HepG2 (cell line): ENCODE measurements at places on chromosomes 2 and 18. TPM values are rescaled to one million over a fixed set of nuclear protein-coding genes. Genes with fewer than 3 reads are reported as not detected.
A peak's percentile ranks its signal among the peaks of the same experiment; 100 is the strongest.

DNA sequence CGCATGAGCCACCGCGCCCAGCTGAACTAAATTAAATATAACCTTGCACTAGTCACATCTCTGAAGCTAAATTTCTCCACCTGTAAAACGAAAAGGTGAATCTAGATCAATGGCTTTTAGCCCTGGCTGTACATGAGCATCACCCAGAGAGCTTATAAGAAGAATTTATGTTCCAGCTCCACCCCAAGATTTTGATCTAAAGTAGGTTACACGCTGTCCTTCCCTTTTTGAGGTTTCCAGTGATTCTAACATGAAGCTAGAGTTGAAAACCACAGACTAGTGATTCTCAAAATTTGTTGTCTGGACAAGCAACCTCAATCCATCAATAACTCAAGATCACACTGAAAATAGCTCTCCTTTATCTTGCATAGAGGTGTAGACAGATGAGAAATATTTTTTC lies 208.8 kb upstream of the CRIM1 start:
- H3K27ac ChIP-seq: no peak overlapping the region
- DNase-seq: no peak
- H3K4me1 ChIP-seq: no peaks in the 10 kb centered on the region
- H3K36me3 ChIP-seq: no peaks in the 10 kb centered on the region
- H3K4me3 ChIP-seq: no peak overlapping the region

GRCh38 chr18:46156124-46156745 lies 52.0 kb downstream of the HAUS1 start:
- no peak for DNase-seq
- H3K27ac ChIP-seq: no peak overlapping the region
- peaks cover 1% of the 10 kb centered on the region; the same call in 1 of the 2 replicates for H3K27me3 ChIP-seq
- H3K4me3 ChIP-seq: no peak overlapping the region

DNA sequence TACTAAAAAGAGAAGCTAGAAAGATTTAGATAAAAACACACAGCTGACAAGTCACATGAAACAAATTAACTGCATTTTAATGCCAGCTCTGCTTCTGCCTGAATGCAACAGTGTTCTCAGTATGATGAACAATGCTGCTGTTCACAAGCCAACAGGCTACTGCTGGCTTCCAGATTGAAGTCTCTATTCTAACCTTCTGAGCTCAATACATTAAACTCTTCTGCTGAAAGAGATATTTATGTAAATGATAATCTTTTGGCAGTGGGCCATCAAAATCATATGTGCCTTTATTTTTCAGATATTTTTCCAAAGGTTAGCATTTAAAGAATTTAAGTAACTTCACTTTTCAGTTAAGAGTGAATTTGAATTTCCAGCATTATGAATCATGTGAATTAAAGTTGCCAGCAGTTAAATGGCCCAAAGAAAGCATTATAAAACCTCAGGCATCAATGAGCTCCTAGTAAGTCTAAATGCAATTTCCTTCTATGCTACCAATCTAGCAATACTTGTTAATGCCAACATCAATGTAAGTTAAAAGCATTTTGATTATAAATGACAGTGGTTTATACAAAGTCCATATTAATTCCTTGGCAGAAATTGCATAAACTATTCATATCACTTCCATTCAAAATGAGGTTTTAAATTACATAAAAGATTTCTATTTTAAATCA lies 72.4 kb downstream of the ID2 start:
- DNase-seq: no peak
- H3K4me1 ChIP-seq: no peaks in the 10 kb centered on the region
- H3K4me3 ChIP-seq: no peak overlapping the region
- peaks cover 8% of the 10 kb centered on the region; the same call in 2 of the 3 replicates for H3K36me3 ChIP-seq
- no peak overlapping the region for H3K27ac ChIP-seq

Gene SP140
- 0.79 and 0.80 TPM in 2 replicates for total RNA-seq

- no peak overlapping the region for H3K27ac ChIP-seq
- H3K4me1 ChIP-seq: no peaks in the 10 kb centered on the region
- DNase-seq: no peak
- no peaks in the 10 kb centered on the region for H3K27me3 ChIP-seq
- no peak overlapping the region for H3K4me3 ChIP-seq
These were observed 937.1 kb downstream of the TSN start for GRCh38 chr2:122692400-122693083.

DNA sequence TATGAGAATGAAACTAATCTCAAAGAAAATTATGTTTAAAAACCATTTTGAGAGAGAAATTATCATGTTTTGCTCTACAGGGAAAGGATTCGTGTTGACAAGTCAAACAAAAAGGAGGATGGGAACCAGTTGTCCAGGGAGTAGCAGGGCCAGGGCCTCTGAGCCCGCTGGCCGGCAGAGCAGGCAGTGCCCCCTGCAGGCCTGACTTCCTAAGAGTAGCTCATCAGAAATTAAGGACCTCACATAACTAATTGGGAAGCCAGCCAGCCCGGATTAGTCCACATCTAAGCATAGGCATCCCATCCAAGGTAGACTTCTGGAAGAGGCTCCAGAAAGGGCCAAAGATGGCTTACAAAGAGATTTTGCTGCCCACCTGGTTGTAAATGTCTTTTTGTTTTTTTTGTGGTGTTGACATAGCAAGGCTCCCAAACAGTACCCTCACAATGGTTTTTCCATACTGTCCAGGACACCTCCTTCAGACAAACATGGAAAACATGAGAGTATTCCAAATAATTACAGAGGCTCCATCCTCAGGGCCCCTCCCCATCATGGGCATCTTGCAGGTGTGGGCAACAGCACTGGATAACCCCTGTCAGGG lies 241.2 kb upstream of the TANK start:
- DNase-seq: peak; percentile 37
- no peak overlapping the region for H3K4me3 ChIP-seq
- H3K27me3 ChIP-seq: no peaks in the 10 kb centered on the region
- no peaks in the 10 kb centered on the region for H3K36me3 ChIP-seq

Gene RAX
- not detected in 2 replicates for total RNA-seq

DNA sequence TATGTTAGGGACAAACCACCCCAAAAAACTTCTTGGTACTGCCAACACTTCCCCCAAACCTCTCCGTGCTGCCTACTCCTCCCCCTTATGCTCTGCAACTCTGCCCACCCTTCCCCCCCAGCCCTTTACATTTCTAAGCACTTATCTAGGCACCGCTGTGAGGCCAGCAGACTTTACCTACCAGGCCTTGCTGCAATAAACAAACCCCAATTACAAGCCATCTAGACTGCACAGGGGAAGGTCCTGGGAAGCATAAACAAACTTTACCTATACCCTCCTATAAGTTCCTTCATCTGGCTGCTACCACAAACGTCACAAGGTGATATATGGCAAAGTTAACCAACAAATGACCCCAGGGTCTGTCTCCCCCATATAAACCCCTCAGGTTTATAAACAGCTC lies 259.4 kb upstream of the GULP1 start:
- no peaks in the 10 kb centered on the region for H3K4me1 ChIP-seq
- no peak for DNase-seq
- peaks cover 13% of the 10 kb centered on the region; the same call in 1 of the 3 replicates for H3K27me3 ChIP-seq
- H3K36me3 ChIP-seq: no peaks in the 10 kb centered on the region
- no peak overlapping the region for H3K27ac ChIP-seq

DNA sequence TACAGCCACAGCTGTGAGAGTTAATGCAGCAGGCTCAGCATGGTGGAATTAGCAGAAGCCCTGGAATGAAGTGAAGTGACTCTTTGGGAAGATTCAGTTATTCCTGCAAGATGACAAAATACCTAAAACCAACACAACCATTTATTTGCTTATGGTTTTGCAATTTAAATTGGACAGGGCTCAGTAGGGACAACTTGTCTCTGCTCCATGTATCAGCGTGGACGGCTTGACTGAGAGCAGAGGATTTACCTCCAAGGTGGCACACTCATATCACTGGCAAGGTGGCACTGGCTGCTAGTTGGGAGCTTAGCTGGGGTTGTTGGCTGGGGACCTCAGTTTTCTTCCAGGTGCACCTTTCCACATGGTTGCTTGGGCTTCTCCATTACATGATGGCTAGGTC lies 58.3 kb downstream of the LTBP1 start:
- H3K4me3 ChIP-seq: no peak overlapping the region
- no peaks in the 10 kb centered on the region; the same call in 2 of the 3 replicates for H3K27me3 ChIP-seq
- no peak overlapping the region for H3K27ac ChIP-seq
- no peaks in the 10 kb centered on the region for H3K36me3 ChIP-seq

DNA sequence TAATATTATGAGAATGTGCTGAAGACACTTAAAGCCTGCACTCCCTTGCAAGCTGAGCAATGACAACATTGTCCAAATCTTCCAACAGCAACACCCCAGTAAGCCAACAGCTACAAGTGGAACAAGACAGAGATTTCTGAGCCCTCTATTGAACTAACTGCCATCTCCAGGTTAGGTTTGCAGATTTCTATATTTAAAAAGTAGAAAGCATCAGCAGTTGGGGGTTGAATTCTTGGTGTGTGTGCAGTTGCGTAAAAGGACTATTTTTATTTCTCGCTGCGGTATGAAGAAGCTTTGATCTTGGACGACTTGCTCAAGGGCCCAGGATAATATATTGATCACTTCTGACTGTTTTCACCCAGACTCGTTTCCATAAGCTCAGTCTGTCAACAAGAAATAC lies 106.2 kb upstream of the ZFP36L2 start:
- peaks cover 25% of the 10 kb centered on the region for H3K4me1 ChIP-seq
- DNase-seq: peak; percentile 32
- no peak overlapping the region for H3K4me3 ChIP-seq

- no peaks in the 10 kb centered on the region for H3K27me3 ChIP-seq
- no peaks in the 10 kb centered on the region for H3K36me3 ChIP-seq
- H3K4me1 ChIP-seq: no peaks in the 10 kb centered on the region
These were observed 85.2 kb upstream of the UNC80 start for GRCh38 chr2:209686448-209686847.

DNA sequence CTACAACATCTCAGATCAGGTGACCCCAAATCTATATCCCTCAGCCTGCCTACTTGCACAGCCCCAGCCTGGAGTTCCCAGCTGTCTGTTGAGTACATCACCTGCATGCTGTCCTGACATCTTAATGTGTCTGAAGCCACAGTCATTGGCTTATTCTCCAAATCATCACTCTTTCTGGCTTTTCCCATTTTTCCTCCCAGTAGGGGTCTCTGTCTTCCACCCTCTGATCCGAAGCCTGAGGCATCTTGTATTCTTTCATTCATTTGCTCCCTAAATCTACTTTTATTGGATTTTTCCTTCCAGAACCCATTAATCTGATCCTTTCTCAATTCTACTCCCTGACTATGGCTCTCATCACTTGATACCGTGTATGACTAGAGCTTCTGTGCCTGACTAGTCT lies 332.9 kb upstream of the DCC start:
- H3K36me3 ChIP-seq: no peaks in the 10 kb centered on the region
- no peak for DNase-seq
- H3K4me3 ChIP-seq: no peak overlapping the region
- H3K4me1 ChIP-seq: no peaks in the 10 kb centered on the region
- H3K27ac ChIP-seq: no peak overlapping the region

- no peak overlapping the region for H3K4me3 ChIP-seq
- H3K4me1 ChIP-seq: no peaks in the 10 kb centered on the region
- H3K27ac ChIP-seq: no peak overlapping the region
- no peak for DNase-seq
- no peaks in the 10 kb centered on the region for H3K36me3 ChIP-seq
These were observed 50.0 kb upstream of the CTDP1 start for GRCh38 chr18:79629606-79630005.

DNA sequence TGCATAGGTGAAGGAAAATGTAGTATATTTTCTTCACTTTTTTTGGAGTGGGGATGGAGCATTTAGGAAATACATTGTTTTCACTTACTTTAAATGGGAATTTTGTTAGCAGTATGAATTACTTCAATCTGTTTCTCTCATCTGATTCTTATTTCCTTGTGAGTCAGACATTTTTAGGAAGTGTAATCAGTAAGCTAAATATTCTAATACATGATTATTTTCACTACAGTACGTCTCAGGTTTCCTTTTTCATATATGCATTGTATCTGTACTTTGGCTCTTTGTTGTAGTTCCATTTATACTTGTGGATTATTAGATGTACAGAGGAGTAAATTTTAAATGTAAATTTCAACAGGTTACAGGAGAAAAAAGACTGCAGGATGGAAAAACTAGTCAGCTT lies 27.9 kb downstream of the GPD2 start:
- no peaks in the 10 kb centered on the region for H3K27me3 ChIP-seq
- no peak overlapping the region for H3K4me3 ChIP-seq
- DNase-seq: no peak
- no peaks in the 10 kb centered on the region for H3K4me1 ChIP-seq

GRCh38 chr2:230668939-230669303 lies 43.7 kb upstream of the CAB39 start:
- H3K4me1 ChIP-seq: peaks cover 11% of the 10 kb centered on the region
- H3K36me3 ChIP-seq: no peaks in the 10 kb centered on the region
- no peak overlapping the region for H3K27ac ChIP-seq
- no peak overlapping the region for H3K4me3 ChIP-seq
- 0 out of 2 replicates have a peak, but pooled peaks cover 1% of the 10 kb centered on the region for H3K27me3 ChIP-seq
